HS-5 (cell line): ENCODE measurements at places on chromosomes 6 and 20.

DNA sequence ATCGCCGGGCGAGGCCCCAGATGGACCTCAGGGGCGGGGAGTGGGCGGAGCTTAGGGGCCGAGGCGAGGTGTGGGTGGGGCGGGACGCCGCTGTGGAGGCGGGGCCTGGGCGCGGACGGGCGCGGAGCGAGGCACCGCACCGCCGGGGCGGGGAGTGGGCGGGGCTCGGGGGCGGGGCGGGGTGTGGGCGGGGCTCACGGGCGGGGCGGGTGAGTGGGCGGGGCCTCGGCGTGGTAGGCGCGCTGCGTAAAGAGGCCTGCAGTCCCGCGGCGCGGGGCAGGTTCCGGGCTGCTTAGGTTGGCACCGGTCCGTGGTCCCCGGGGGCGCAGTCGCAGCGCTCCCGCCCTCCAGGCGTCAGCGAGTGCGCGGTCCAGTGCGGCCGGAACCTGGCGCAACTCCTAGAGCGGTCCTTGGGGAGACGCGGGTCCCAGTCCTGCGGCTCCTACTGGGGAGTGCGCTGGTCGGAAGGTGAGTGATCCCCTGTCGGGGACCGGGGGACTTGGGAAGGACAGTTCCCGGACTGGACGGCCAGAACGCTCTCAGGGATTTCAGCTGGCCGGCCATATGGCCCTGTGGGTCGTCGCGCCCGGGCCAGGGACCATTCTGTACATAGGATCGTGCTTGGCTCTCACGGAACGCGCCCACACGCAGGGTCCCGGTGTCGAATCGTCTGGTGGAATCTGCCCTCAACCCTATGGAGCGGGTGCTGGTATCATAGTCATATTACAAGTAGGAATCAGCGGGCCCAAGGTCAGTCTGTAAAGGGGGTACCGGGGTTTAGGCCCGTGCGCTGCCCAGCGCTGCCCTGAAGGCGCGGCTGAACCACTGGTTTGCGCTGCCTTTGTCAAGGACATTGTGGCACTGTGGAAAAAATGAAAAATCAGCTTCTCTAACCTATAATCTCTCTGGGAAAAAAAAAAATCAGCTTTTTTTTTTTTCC, at the start of gene NQO2:
Gene NQO2 (plus strand): TSS at position 277 of the 940 bp plus-strand sequence. CDS start 6,659 bp downstream, outside the sequence.
- no peak for DNase-seq

- no peak for DNase-seq
Measured at GRCh38 chr6:75488033-75488432, 5.6 kb downstream of the FILIP1 start.

- no peak for DNase-seq
Measured at GRCh38 chr6:165987483-165988301, 180.0 kb downstream of the TBXT start.

DNA sequence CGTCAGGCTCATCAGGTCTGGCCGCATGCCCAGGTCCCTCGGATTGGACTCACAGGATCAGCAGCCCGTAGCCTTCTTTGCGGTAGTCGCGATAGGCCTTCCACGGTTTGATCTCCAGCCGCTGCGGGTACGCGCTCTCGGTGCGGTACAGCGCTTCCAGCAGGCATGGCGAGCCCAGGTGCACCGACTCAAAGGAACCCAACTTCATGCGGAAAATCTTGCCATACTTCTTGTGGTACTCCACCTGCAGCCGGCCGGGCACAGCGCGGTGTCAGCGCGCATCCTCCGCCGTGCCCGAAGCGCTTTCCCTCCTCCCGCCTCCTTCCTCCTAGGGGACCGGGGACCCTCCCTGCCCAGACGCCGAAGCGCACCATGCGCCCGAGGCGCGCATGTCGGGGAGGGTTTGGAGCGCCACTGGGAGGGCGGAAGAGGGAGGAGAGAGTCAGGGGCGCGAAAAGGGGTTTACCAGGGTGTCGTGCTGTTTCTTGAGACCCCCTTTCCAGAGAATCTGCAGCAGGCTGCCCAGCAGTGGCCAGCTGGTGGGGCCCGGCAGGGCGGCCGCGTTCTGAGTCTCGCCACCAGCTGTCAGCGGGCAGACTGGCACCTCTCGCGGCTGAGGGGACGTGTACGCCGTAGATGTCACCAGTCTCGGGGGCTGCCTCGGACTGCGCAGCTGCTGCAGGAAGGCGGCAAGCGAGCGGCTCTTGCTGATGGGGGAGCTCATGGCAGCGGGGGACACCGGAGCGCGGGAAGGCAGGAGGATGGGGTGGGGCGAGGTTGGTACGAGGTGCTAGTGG, 732 bp downstream of the CYP24A1 start:
- DNase-seq: no peak

GRCh38 chr6:34317172-34317477, 68.3 kb upstream of the SMIM29 start:
- DNase-seq: no peak

DNA sequence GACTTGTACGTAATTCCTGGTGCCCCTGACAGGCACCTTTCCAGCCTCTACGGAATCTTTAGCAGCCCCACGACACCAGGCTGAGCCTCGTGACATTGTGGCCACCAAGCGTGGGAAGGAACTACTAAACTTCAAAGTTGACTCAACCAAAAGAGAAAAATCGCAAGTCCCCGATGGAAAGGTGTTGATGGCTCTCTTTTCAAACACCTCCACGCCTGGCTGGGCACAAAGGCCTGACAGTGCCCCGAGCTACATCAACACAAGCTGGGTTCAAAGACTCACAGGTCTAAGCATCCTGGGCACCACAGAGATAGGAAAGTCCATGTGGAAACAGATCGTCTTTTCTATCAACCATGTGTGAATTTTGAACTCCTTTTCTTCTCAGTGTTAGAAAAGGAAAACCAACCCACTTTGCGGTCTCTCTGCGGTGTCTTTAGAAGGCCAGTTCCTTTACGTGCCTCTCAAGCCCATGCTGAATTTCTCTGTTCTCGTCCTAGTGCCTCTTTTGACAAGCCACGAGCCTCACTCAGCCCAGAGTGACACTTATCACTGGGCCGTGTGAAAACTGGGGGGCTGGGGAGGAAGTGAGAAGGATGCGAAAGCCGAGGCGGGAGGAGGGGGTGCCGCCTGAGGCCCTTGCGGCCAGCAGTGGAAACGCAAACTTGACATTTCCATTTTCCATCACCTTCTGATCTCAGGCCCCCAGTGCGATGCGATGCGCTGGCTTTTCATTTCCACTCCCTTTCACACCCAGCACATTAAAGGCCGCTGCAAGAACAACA, 59.4 kb downstream of the GFOD1 start:
- no peak for DNase-seq

GRCh38 chr6:52494298-52495072, 74.3 kb downstream of the EFHC1 start:
- DNase-seq: no peak

GRCh38 chr20:50580842-50581544, 70.8 kb downstream of the PTPN1 start:
- no peak for DNase-seq

- DNase-seq: no peak
Measured at GRCh38 chr20:32971703-32972161, 32.5 kb downstream of the SUN5 start.

DNA sequence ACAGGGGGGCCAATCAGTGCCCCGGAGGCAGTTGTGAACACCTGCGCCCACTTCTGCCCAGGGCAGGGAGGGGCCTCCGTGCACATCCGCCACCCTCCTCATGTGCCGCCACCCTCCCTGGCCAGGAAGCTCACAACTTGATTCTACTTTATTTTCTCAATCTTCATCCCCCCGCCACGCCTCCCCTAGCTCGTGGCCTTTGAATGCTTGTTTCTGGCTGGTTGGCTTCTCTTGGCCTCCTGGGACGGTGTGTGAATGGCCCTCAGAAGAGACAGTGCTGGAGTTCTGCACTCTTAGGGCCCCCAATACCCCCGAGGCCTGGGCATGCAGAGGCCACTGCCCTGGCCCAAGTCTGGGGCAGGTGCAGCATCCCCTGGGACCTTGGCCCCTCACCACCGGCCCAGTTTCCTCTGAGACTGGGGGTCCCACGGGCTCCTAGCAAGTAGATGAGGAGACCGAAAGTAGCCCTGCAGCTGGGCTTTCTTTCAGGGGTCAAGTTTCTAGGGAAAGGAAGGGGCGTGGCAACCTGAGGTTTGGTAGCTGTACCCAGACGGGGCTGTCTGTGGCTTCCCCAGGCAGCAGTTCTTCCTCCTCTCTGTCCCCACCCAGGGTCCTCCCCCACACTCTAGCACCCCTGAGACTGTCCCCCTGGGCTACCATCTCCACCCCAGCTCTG, 1.3 kb downstream of the RGS19 start:
- DNase-seq: no peak

- no peak for DNase-seq
Measured at GRCh38 chr6:105191351-105191750, 11.5 kb upstream of the POPDC3 start.

DNA sequence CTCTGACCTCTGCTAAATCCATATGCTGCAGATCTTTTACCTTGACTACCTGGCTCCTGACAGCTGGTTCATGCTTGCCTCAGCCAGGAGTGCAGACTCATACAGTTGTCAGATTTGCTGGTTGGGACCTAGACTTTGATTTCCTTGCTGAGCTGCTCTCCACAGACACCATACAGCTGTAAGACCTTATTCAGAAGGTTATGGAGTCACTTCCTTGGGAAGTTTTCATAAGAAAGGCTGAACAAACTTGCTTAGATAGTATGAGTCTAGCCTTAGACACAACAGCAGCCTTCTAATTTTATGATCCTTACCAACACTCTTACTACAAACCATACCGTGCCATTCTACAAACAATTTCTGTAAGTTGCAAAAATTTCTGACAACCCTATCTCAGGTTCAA, 102.9 kb downstream of the EDN1 start:
- DNase-seq: no peak

DNA sequence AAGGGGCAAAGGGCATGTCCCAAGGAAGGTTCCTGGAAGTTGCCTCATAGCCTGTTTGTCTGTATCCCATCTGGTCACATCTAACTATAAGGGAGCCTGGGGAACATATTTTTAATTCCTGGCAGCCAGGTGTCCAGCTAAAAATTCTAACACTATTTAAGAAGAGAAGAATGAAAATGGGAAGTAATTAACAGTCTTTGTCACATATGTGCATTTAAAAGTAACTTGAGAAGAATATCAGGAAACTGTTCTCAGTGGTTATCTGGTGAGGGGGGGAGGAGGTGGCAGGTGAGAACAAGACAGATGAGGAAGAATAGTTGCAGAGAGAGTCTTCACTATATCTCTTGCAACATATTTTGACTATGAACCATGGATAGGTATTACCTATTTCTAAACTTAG, 75.5 kb upstream of the ELOVL5 start:
- DNase-seq: no peak

DNA sequence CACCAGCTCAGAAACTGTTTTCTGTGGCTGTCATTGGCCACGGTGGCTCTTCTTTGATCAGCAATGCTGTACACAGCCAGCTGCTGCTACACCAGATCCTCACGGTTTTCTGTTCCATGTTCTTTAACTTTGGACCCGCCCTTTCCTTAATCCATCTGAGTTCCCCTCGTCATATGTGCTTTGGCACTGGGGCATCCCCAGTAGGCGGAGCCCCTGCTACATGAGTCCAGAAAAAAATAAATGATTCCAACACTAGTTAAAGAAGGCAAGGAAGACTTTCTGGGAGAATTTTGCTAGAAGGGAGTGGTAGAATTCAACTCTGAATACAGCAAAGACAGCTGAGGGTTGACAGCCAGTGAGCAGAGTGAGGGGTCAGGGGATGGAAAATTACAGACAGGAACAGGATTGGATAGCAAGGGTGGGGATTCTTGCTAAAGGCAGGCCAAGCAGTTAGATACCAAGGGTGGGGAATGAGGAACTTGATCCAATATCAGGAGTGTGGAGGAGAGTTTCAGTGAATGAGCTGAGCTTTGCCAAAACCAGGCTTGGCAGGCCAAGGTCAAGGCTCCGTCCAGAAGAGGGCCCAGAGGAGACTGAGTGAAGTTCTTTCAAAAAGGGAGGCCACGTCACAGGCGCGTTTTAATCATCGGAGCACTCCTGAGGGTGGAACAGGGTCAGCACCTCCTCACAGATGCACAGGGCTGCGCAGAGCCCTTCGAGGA, 391.8 kb downstream of the CDH4 start:
- DNase-seq: no peak

GRCh38 chr20:2006452-2007361, 12.8 kb upstream of the PDYN start:
- DNase-seq: no peak

DNA sequence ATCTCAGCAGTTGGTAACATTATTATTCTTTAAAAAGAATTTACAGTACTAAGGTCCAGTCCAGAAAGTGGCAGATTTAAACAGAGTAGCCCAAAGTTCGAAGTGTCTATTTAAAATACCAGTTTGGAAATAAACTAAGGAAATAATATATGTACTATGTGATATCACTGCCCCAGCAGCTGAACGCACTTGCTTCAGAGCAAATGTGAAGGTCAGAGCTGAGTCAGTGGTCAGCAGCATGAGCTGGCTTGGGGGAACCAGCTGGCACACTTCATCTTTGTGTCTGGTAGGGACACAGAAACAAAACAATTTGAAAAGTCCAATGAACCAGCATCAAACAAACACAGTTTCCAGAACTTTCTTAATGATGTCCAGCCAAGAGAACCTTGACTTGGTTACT, 15.4 kb downstream of the TMEM14B start:
- DNase-seq: no peak

- no peak for DNase-seq
Measured at GRCh38 chr20:25204550-25205276, 9.2 kb downstream of the ENTPD6 start.

DNA sequence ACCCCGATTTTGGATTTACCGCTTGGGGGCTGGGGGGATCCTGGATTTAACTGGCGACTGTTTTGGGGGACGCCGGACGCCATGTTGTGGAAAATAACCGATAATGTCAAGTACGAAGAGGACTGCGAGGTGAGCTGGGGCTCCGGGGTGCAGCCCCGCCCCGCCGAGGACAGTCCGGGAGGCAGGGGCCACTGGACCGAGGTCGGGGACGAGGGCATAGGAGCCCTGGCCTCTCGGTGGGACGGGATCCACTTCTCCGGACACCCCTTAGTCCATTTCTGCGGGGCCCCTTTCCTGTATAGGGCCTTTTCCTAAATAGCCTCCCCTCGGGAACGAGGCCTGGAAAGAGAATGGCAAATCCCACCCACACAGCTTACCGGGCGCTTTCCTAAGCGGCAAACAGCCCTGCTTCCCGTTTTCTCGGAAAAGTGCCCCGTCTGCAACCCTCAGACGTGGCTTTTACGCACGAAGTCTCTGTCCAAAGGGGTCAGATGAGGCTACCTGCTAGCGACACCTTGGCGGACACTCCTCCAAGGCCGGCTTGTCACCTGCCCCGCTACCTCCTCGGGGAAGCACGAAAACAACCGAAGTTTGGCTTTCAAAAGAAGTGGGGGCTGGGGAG, 469 bp downstream of the TFAP2C start:
- no peak for DNase-seq

DNA sequence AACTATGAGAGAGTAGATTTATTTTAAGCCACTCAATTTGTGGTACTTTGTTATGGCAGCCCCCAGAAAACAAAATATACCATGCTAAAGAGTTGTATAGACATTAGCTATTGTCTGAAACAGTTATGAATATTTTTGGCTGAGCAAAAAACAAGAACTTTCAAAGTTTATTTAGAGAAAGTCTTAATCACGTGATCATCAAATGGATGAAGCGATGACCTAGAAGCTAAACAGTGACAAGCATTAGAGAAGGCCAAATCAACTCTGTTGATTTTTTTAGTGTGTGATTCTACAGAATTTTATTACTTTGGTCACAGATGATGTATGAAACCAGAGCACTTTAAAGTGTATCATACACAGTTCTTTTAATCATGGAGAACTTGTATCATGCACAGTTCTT, 1247.9 kb upstream of the MAP3K7 start:
- no peak for DNase-seq
